ENCODE measurements at places on chromosomes 5 and 9.

DNA sequence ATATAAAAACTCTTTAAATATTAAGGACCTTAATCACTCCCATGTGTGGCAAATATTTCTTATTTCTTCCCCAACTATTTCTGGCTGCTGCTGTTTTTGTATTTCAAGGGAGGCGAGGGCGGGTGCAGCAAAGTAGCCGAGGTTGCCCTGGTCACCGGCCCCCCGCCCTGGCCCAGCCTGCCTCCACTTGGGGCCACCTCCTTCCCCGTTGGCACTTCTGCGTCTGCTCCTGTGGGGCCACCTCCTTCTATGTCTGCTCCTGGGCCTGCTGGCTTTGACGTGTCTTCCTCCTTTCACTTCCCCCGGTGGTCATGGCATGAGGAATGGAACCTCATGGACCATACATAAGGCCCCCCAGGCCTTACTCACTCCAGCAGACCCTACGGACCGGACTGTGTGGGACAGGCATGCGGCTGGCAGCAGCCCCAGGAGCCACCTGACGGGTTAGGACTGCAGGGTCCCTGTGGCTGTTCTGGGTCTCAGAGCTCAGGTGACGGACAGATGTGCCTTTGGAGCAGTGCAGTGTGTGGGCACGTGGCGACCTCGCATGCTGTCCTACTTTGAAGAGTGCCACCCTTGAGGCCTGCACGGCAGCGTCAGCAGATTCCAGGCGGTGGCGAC is 5.8 kb upstream of the ENTPD8 start:
- DNase-seq: no peak

DNA sequence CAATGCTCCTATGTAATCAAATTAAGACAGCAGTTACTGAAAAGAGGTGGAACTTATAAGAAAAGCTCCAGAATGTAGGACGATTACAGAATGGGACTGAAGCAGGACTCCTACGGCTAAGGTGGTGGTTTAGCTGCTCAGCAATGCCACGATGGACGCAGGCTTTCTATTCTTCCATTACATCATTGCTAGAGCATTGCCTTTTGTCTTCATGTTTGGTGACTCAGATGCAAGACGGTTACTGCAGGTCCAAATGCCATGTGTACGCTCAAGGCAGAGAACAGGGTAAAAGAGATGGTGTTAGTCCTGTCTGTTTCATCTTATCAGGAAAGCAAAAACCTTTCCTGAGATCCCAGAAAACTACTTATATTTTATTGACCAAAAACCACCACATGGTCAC is 255.1 kb downstream of the ZSWIM6 start:
- no peak for DNase-seq

- no peak for DNase-seq
These were observed 265.6 kb downstream of the NSG2 start for GRCh38 chr5:174311121-174311520.

- no peak for DNase-seq
These were observed 33.0 kb downstream of the ELOVL7 start for GRCh38 chr5:60811105-60811504.

GRCh38 chr5:61346511-61346910 is 14.5 kb downstream of the ZSWIM6 start:
- no peak for DNase-seq

GRCh38 chr9:127538849-127539258 is 73.2 kb upstream of the STXBP1 start:
- no peak for DNase-seq

GRCh38 chr5:128487041-128487440 is 51.0 kb downstream of the FBN2 start:
- no peak for DNase-seq

GRCh38 chr5:54902791-54903473 is 82.5 kb downstream of the ESM1 start:
- no peak for DNase-seq

DNA sequence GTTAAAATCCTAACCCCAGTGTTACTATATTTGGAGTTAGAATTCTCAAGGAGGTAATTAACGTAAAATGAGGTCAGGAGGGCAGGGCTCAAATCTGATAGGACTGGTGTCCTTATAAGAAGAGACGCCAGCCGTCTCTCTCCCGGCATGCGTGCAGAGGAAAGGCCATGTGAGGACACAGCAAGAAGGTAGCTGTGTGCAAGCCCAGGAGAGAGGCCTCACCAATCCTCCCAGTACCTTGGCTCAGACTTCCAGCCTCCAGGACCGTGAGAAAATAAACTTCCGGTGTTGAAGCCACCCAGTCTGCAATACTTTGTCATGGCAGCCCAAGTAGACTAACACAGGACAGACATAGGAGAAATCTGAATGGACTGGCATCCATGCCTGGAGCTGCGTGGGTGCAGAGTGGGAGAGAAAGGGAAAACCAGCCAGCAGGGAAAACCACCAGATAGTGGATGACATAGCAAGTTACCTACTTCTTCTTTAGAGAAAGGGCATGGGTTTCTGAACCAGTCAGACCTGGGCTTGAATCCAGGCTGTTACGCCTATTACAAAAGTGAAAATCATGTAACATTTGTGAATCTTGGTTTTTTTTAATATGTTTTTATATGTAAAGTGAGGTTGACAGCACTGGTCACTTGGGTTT is 89.2 kb downstream of the FSTL4 start:
- no peak for DNase-seq

DNA sequence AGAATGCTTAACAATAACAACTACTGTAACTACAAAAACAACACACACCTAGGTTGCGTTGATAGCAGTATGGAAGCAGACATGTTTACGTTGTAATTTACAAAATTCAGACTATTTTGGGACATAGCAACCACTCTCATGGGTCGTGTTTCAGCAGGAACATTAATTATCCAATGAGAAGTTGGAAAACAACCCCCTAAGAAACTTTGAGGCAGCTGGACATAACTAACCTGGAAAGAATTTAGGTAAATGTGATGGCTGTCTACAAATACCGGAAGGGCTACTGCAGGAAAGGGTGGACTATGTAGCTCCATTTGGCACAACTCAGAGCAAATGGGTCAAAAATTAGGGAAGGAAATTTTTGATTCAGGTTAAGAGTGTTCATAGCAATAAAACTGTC is 409.3 kb downstream of the ADGRV1 start:
- no peak for DNase-seq

DNA sequence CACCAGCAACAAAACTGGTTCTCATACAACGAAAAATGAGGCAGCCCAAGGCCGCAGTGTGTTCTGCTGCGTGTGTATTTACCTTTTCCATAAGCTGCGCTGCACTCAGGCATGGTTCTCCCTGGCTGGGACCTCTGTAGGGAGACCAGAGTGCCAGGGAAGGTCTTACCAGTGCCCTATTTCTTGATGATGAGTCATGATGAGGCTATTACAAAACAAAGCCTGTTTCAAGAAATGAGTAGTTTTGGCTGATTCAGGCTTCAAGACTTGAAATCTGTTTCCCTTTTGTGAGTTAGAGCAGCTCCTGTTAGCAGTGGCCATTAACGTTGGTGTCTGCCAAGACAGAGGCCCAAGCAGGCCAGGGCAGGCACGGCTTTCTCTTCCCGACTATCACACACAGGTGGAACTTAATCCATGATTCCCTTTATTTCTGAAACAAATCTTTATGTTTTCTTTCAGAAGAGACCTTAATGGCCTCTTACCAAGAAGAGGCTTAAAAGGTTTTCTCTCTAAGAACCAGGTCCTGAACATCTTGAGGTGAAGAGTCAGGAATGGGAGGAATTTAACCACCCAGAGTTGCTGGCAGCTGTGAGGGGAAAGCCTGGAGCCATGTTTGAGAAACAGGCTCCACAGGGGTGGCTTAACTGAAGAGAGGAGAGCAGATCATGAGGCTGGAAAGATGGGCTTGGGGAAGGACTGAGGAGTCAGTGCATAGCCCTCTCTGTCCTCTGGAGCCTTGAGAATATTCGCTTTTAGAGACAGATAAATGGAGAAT is 41.4 kb upstream of the TIFAB start:
- DNase-seq: no peak

DNA sequence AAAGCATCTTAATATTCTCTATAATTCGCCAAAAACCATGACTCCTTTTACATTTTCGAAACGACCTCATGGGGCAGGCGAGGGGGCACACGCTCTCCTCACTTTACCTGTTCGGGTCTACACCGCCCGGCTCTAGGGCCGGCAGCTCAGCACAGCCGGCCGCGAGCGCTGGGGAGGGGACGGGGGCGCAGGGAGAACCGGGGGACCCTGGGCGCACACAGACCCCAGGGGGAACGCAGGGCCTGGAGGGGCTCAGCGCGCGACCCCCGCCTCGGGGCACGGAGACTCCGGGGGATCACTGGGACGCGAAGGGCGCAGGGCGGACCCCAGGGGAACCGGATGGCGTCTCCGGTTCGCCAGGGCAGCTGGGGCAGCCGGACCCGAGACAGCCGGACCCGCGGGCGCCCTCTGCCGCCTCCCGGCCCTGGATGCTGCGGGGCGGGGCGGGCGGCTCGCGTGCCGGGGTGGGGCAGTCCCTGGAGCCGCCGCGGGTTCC is at the start of gene AHRR:
TSS of gene AHRR (plus strand) at position 485 of the 496 bp plus-strand sequence. CDS start 22,189 bp downstream, outside the sequence.
- no peak for DNase-seq

DNA sequence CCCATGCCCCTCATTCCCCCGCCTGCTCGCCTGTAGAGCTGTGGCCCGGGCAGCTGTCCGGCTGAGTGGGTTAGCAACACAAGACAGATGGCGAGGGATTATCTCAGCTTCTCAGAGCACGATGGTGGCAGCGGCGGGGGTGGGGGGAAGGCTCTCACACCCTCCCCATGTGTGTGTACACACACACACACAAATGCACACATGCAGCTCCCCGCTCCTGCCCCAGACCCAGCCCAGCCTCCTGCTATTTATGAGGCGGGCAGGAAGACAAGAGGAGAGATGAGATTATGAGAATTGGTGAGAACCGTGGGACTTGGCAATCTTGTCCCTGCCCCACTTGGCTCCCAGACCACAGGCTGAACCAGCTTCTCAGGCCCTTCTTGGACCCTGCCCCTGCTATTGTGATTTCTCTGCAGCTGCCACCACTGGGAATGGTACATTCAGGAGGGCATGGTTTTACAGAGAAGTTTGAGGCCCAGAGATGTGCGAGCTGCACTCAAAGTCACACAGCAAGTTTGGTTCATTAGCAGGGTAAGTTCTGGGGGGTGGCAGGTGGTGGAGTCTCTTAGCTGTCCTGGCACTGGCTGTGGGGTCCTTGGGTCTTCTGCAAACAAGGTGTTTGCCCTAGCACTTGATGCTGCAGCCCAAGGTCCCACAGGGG is 51.0 kb upstream of the PSD2 start:
- DNase-seq: no peak

- DNase-seq: no peak
These were observed at the start of gene RANBP3L for GRCh38 chr5:36301858-36302603. TSS of gene RANBP3L (minus strand) at chr5:36301902. CDS start at chr5:36301416, 486 bp downstream.

DNA sequence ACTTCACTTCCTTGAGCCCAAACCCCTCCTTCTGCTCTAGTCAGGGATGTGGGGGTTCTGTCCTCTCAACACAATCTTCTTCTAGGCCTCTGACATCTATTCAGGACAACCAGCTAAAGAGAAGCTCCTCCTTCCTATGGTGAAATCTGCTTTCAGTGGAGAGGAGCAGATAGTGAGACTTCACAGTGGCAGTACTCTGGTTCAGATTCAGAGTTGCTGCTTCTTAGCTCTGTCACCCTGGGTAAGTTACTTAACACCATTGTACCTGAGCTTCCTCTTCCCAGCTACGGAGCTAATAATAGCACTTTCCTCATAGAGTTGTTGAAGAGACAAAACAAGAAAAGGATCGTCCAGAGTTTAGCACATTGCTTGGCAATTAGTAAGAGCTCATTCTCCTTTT is 77.3 kb upstream of the LARP1 start:
- DNase-seq: no peak

- no peak for DNase-seq
These were observed 553.2 kb downstream of the MAT2B start for GRCh38 chr5:164058621-164059020.

GRCh38 chr5:154107756-154108155 is 69.0 kb downstream of the MFAP3 start:
- no peak for DNase-seq

- no peak for DNase-seq
These were observed 21.2 kb downstream of the TRIM14 start for GRCh38 chr9:98097836-98098235.

DNA sequence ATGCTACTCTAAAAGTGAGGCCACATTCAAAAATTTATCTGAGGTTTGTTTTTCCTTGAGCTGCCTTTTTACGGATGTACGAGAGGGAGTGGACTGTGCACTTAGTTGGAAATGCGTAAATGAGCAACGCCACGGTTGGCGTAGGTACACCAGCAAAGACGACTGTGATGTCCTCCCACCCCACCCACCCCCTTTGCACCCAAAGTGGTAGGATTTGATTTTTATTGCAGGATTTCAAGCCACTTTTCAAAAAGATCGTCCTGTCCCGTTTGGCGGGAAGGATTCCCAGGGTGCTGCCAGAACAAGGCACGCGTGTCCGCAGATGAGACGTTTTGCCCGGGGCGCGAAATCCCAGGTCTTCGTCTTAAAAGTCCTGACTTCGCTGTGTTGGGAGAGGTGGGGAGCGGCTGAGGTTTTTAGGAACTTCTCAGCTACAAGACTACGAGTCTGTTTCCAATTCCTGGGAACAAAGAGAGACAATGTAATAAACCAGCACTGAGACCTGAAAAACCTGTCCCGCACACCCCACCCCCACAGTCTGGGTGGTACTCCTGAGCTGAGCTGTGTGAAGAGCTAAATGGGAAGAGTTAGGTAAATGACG is 1.0 kb upstream of the TLE1 start:
- no peak for DNase-seq

DNA sequence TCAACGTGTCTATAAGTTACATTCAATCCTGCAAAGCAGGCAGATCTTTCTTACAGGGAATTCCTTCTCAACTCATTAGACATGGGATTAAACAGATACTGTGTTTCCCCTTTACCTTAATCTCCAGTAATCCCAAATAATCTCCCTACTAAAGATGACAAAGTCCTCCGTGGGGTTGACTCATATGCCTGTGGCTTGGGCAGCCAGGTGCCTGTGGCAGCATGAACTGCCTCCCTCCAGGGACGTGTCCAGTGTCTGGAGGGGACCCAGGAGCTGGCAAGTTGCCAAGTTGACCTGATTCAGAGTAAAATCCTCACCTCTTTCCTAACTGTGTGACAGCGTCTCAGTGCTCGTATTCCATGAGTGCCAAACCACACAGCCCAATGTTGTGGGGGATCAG is 94.6 kb upstream of the PTCH1 start:
- DNase-seq: no peak

GRCh38 chr5:12901696-12902095 is 997.5 kb upstream of the CTNND2 start:
- DNase-seq: no peak

DNA sequence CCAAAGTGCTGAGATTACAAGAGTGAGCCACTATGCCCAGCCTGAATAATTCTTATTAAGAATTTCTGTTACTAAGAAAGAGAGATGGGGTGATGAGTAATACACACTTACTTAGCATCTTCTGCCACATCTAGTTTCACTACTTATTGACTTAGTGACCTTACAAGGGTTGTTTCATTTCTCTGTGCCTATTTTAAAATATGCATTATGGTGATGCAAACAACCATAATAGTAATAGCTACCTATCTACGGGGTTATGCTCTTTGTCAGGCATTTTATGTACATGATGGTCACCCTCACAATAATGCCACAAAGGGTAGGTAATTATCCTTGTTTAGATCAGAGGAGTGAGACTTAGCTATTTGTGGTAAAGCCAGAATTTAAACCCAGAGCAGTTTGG is 499.0 kb upstream of the SGCD start:
- no peak for DNase-seq
